ENCODE measurements at places on chromosomes 13 and 19.
A peak's percentile ranks its signal among the peaks of the same experiment; 100 is the strongest.

- peak; percentile 94 for DNase-seq
Observed at GRCh38 chr19:19032420-19033175, 719 bp downstream of the SUGP2 start.

DNA sequence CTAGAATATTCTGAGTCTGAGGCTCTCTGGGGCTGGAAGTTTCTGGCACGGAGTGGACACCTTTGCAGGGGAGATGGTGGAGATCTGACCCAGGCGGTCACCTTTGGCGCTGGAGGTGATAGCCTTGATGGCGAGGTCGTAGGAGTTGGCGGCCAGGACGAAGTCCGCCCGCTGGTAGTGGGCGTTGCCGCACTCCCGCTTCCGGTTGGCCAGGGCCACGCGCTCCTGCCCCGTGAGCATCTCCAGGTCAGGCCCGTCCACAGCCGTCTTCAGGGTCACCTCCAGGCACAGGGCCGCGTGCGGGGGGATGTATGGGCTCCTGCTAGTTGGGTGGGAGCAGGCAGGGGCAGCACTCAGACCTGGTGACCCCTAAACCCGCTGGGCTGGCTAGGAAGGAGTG, 5.3 kb downstream of the FKBP8 start:
- DNase-seq: no peak

- DNase-seq: no peak
Observed at GRCh38 chr13:66830940-66831716, 399.0 kb downstream of the PCDH9 start.

DNA sequence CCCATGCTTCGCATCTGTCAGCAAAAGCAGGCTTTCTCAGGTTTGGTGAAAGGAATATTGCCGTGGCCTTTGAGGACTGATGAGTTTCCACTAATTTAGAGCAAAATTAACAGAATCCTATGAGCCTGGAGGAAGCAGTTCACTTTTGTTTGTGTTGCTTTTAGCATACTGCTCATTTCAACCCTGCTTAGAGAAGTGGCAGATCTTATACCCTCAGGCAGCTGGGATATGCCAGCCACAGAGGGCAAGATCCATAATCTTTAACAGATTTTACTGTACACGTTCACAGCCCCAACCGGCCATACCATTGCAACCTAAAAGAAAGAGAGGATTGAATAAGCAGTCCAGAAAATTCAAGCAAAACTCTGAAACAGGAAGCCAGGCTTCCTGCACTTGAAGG, 60.5 kb downstream of the COL4A2 start:
- peak; percentile 39 for DNase-seq

- no peak for DNase-seq
Observed at GRCh38 chr13:42924344-42924743, 67.7 kb downstream of the EPSTI1 start.

Data from foreskin melanocyte (primary cell).